Activated CD4-positive, alpha-beta T cell treated with anti-CD3 and anti-CD28 coated beads, Interleukin-2, Interleukin-6, amounts not matched to agents 100 ng/mL and 50 ng/mL, durations not matched to agents 16 hours and 8 hours (primary cell): ENCODE measurements at places on chromosomes 2 and 18.

GRCh38 chr2:140063356-140063755 is 1283.2 kb upstream of the NXPH2 start:
- DNase-seq = no peak

- DNase-seq = no peak
Observed at GRCh38 chr2:222470802-222471468, 46.6 kb downstream of the SGPP2 start.

DNA sequence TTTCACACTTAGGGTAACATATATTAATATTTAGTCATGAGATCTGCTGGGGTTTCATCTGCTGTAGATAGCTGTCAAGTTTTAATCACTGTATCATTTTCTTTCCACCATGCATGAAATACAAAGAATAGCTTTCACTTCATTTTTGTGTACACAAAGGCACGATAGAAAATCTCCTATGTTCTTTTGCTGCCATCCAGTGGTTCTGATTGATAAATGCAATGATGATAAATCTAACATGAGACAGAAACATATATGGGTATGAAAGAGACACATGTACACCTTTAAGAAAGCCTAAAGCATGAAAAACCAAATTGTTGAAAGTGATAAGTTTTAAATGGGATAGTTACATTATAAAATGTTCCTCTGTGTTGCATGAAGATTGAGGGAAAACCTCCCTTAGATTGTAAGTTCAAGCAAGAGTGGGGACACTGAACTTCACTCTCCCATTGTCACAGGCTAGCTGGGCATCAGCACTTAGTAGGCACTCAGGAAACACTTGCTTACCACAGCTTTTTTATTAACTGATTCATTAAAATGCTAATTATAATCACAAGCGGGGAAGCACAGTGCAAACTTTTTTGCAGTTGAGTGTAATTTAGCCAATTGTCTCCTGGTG is 31.2 kb downstream of the C1D start:
- peak; percentile 42 for DNase-seq

DNA sequence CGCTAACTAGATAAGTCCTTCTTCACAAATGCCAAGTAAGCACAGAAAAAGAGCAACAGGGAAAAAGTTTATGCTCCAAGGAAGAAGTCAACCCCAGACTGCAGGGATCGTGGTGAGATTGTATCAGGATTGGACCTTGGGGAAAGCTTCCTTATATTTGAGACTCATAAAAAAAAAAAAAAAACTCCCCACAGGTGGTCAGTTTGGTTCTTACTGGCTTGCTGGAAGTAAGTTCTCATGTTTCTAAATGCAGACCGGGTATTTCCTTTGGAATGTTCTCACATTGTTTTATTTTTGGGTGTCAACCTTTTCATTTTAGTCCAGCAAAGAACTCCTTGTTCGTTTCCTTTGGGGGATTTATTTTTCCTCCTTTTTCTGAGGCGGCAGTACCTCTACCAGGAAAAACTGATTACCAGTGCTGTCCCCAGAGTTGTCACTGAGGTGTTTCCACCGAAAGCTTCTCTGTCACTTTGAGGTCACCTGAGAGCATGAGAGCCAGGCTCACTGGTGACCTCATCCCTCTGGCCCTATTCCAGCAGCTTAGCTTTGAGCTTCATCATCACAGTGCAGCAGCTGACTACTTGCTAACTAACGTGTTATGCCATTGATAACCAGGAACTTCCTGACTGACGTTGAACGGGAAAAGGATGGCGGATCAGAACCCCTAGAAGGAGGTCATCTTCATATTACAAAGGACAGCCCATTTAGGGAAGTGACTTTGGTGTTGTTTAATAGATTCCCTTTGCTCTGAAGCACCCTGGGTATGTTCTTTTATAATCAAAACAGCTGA is 16.8 kb upstream of the ATP8B1 start:
- no peak for DNase-seq

GRCh38 chr18:7242926-7243325 is 12.0 kb downstream of the LRRC30 start:
- DNase-seq = no peak

DNA sequence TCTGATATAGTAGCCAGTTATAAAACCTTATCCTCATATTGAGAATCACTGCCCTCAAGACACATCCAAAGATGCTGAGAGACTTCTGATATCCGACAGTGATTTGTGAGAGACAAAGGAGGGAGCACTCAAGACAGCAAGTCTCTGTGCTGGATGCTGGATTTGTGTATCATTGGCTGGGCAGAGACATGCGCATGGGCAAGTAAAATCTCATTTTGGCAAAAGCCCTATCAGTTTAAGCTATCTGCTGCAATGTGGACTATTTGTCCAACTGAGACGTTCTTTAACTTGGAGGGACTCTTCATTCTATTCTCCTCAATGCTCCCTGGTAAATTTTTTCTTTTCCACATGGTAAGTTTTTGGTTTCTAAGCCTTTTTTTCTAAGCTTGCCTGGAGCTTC is 107.5 kb downstream of the SS18 start:
- no peak for DNase-seq

- no peak for DNase-seq
Observed at GRCh38 chr2:201735486-201735885, 37.0 kb upstream of the MPP4 start.

GRCh38 chr2:1621041-1621440 is 123.3 kb downstream of the PXDN start:
- no peak for DNase-seq

DNA sequence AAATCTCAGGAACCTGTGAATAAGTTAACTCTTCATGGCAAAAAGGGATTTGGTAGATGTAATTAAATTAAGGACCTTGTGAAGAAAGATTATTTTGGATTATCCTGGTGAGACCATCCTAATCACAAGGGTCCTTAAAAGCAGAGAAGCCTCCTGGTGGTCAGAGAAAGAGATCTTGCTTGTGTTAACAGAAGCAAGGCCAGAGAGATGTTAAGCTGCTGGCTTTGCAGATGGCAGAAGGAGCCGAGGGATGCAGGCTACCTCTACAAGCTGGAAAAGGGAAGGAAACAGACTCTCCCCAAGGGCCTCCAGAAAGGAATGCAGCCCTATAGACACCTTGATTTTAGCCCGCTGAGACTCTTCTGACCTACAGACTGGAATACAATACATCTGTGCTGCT is 197.0 kb downstream of the STK39 start:
- DNase-seq = no peak

DNA sequence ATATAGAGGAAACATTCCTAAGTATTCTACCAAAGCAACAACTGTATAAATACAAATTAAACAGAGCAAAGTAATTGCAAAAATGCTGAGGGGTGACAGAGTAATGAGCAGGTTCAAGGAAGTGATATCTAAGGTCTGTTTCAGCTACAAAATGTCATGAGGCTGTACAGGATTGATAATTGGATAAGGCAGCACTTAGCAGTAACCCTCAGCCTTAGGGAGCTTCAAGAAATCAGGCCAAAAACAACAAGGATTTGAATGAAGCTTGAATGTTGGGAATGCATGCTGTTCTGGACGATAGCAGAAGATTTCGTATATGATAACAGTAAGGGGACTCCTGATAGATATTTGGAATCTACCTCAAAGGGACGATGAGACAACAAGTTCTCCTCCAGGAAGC is 142.0 kb upstream of the MMADHC start:
- DNase-seq = no peak

- no peak for DNase-seq
Observed at GRCh38 chr2:219428469-219428868, 6.2 kb upstream of the SPEG start.

DNA sequence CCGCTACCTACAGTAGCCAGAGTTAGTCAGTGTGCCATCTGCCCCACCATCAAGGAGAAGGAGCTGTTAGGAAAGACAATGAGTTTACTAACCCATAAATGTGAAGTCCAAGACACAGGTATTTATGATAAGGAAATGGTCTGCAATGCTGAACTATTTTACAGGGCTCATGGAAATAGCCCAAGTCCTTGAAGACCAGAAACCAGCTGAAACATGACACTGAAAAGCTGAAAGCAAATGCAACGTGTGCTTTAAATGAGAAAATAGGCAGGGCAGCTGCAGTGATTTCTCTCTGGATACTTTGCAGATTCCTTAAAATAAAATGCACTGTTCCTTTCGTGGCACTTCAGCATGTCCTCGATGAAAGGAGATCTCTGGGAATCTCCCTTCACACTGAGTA is 256.4 kb upstream of the TCF4 start:
- no peak for DNase-seq

DNA sequence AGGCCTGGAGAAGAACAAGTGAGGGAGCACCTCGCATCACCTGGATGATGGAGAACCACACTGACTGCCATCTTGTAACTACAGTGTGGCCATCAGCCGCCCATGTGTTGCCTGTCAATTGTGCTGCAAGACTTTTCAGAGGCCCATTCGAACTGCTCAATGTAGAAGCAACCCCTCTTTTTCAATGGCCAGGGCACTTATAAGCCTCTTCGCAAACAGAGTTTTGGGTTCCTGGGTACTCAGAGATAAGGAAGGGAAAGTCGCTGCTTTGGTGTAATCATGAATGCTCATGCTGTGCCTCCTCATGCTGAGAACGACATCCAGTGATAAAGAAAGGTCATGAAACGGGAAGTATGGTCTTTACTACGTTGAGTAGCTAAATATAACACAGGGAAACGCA is 143.9 kb upstream of the SLC39A10 start:
- no peak for DNase-seq

GRCh38 chr18:73520229-73520628 is 627.4 kb downstream of the FBXO15 start:
- DNase-seq = no peak

GRCh38 chr2:111990856-111991255 is 64.2 kb upstream of the TMEM87B start:
- no peak for DNase-seq

GRCh38 chr2:5955921-5956320 is 263.7 kb downstream of the SOX11 start:
- DNase-seq = no peak

DNA sequence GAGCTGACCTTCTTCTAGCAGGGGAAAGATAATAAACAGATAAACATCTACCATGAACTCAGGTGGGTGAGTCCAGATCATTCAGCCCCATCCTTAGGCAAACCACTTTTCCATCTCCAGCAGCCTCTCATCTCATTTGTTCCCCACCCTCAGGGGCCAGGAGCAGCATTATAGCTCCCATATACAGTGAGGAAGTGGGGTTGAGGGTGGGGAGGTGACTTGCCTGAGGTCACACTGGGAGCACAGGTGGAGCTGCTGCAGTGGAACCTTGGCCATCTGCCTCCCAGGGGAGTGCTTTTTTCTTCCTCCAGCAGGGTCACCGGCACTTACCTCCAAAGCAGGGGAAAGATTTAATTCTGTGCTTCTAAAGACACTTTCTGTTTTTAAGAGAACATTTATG is 212.5 kb upstream of the SMAD2 start:
- no peak for DNase-seq

DNA sequence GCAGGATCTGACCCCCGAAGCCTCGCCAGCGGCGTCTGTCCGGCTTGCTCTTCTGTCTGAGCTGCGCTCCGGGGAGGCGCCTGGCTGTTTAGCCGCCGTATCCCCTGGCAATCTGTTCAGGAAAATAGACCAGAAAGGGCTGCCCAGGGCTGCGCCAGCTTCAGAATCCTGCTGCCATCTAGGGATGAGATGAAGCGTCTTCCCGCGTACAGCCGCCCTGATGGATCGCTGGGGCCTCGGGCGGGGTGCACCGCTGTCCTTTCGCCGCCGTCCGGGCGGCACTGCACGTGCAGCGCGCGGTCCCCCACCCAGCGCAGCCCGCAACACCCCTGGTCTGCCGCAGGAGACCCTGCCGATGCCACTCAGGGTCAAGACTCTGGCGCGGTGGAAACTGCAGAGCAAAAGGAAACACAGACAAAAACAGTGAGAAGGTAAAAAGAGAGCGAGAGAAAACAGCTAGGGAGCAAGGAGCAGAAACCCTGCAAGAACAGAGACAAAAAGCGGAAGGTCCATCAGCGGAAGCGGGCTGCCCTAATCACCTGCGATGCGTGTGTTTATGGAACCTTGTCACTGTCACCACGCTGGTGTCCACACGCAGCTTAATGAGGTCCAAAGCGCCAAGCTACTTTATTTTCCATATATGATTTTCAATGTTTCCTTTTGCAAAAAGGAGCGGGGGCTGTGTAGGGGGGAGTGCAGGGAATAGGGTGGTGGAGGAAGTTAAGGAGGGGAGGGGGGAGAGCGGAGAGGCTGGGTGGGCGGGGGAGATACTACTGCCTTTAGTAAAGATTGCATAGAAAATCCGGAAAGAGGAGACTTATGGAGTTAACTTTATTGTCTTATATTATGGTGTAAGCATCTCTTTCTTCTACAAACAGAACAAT is 2113.3 kb upstream of the PIK3C3 start:
- DNase-seq = no peak
